ENCODE measurements at places on chromosomes 12 and 14. TPM values are rescaled to one million over a fixed set of nuclear protein-coding genes. Genes with fewer than 3 reads are reported as not detected.

- no peak for DNase-seq
These were observed 265.6 kb upstream of the SFSWAP start for GRCh38 chr12:131445184-131445774.

GRCh38 chr14:78697341-78697740 is 527.2 kb downstream of the NRXN3 start:
- DNase-seq, result peak; percentile 24

DNA sequence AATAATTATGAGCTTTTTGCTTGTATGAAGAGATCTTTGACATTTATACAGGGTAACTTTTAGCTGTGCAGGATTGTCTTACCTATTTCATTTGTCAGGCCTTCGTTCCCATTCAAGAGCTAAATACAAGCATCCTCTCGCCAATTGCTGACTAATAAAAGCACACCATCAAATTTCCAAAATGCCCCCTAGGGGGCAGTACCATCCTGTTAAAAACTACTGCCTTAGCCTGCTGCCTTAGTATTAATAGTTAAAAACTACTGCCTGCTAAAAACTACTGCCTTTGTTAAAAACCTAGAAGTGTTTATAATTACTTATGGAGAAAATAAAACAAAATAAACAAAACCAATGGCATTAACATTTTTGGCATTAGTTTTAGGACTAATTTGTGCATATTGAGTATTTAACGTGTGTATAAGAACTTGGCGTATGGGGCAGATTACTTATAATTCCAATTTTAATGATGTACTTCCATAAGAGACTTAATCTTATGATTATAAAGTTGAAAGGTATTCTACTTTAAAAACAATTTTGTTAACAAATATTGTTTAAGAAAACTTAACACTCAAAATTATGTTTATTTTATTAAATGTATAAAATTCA is 3.0 kb upstream of the IFI27L2 start:
- DNase-seq, result peak; percentile 74

DNA sequence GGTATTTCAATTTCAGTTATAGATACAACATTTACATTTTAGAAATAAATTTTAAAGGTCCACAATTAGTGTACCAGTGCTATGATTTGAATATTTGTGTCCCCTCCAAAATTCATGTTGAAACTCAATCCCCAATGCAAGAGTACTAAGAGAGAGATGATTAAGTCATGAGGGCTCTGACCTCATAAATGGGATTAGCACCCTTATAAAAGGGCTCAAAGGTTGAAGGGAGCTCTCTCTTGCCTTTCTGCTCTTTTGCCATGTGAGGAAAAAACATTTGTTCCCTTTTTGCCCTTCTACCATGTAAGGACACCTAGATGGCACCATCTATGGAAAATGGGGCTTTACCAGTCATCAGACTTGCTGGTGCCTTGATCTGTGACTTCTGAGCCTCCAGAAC is 25.8 kb upstream of the CNOT2 start:
- DNase-seq, result no peak

DNA sequence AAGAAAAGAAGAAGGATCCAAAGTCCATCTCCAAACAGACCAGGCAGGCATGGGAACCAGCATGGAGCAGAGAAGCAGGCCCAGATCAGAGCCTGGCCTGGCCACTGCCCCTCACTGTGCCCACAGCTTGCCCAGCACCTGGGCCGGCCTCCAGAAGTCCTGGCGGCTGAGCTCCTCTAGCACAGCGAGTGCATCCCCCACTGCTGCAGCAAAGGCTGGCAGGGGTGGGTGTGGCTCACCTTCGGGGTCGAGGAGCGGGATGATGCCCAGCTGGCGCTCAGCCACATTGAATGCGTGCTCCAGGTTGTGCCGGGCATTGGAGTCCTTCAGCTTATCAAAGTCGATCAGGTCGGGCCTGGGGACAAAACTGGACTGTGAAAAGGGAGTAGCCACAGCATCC is 78.7 kb downstream of the SPTB start:
- no peak for DNase-seq

- no peak for DNase-seq
These were observed 98.8 kb upstream of the LMNTD1 start for GRCh38 chr12:25651931-25652330.

- no peak for DNase-seq
These were observed 674.3 kb upstream of the MDGA2 start for GRCh38 chr14:48349689-48350088.

The GLT8D2 gene
- 6.0 TPM for total RNA-seq

The OTX2 gene
- not detected for total RNA-seq

The DUSP16 gene
- 5.2 TPM for total RNA-seq

The KRT82 gene
- not detected for total RNA-seq

The SIX6 gene
- not detected for total RNA-seq

The ASCL1 gene
- total RNA-seq, result not detected

Data from lung microvascular endothelial cell (primary cell).